ENCODE measurements at places on chromosomes 1 and 21. TPM values are rescaled to one million over a fixed set of nuclear protein-coding genes. Genes with fewer than 3 reads are reported as not detected.
A peak's percentile ranks its signal among the peaks of the same experiment; 100 is the strongest.

DNA sequence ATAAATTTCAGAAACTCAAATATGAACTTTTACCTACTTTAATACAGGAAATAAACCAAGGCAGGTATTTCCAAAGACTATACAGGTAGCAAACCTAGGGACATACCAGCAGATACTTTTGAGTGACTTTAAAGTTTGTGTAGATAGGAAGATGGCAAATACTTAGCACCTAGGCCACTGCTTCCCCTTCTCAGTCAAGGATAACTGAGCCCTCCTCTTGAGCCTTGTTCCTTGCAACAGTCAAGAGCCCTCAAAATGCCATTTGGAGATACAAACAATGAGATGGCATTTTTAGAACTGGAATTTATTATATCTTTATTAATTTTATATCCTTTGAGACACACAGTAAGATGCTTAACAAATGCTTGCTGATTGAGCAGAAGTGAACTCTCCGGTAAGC, 65.9 kb downstream of the LPGAT1 start:
- DNase-seq, result no peak

DNA sequence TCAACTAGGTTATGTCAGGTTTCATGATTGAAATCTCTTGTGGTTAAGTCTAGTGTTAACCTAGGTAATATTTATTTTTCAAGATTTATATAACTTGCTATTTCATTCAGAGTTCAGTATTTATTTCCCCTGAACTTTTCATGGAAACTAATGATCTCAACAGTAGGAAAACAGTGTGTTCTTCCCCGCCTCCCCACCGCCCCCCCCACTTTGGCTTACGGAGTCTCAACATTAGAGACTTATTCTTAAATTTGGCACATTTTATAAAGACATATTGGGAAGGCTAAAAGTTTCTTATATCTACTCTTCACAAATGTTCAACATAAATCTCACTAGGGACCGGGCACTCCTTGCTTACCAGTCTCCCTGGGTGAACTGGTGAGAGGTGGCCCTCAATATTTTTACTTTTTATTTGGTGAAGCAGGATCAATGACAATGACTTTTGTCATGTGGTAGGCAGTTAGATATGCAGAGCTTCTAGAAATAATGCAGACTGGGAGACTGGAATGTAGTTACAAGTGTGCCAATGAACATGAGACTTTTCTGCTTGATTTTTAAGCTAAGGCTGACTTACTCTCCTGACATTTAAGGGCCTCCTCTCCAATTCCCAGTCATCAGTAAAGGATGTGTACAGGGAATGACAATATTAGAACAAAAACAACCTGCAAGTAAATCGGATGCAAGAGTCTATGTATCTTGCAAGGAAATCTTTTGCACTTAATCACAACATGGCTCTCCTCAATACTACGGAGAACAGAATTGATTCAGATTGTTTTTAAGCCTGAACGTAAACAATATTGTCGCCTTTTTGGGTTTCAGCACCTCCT, 1.7 kb upstream of the MAN1A2 start:
- DNase-seq, result no peak

GRCh38 chr1:208222376-208223126, 21.6 kb downstream of the PLXNA2 start:
- DNase-seq, result no peak

GRCh38 chr1:66984491-66984890, 59.7 kb downstream of the MIER1 start:
- peak; percentile 23 for DNase-seq

- DNase-seq, result no peak
These were observed 79.6 kb downstream of the ATP1B1 start for GRCh38 chr1:169186106-169186505.

- no peak for DNase-seq
These were observed 259.4 kb upstream of the DAB1 start for GRCh38 chr1:57683037-57683942.

GRCh38 chr1:67752306-67752705, 67.3 kb downstream of the GADD45A start:
- no peak for DNase-seq

GRCh38 chr1:151511636-151512215, 539 bp downstream of the CGN start:
- no peak for DNase-seq

DNA sequence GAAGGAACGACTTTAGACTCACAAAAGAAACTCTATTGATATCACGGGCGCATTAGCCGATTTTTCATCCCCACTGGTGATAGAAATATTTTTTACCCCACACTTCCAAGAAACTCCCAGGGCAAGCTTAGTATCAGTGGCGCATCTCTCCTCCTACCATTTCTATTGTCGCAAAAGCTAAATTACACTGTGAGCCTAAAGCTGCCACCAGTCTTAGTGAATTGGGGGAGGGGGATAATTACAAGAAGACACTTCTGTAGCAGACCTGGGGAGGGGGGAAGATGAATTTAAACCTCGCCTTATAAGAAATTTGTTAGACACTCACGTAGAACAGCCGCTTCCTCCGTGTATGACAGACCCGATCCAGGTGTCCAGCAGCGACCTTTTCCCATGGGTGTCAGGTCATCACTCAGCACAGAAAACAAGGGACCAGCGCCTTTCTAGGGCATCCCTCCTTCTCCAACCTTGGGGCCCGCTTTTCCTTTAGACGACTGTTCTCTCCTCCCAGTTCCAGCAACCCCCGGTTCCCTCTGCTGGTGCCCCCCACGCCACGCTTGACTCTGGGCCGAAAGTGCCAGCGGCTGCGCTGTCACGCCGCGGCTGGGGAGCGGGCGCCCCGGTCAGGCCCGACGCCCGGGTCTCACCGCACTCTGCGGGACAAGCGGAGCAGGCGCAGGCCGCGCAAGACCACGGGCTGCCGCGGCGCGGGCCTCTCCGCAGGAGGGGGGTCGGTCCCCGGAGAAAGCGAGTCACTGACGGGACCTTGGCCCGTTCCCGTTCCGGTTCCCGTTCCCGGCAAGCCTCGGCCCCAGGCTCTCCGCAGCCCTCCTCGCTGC, 821 bp downstream of the PHC2 start:
- peak; percentile 9 for DNase-seq

GRCh38 chr1:225694151-225694603, 41.3 kb upstream of the ENAH start:
- peak; percentile 30 for DNase-seq

DNA sequence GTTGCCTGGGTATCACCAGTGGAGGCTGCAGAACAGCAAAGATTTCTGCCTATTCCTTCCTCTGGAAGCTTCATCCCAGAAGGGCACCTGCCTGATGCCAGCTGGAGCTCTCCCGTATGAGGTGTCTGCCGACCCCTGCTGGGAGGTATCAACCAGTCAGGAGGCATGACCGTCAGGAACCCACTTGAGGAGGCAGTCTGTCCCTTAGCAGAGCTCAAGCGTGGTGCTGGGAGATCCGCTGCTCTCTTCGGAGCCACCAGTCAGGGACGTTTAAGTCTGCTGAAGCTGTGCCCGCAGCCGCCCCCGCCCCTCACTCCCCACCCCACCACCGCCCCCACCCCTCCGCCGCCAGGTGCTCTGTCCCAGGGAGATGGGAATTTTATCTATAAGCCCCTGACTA, 23.1 kb upstream of the HFM1 start:
- DNase-seq, result no peak

DNA sequence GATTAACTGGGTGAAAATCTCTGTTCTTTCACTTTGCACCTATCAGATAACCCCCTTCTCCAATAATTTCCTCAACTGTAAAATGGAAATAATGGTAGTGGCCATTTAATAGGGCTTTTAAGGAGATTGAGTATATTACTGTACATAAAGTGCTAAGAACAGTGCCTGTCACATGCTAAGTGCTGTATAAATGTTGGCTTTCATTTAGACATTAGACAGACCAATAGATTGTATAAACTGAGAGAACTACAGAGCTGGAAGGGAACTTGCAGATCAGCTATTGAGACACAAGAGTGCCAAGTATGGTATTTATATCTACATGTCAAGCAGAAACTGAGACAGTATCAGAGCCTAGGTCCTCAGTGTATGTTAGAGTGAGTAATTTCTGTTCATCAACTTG, 934.7 kb downstream of the PLA2G4A start:
- no peak for DNase-seq

DNA sequence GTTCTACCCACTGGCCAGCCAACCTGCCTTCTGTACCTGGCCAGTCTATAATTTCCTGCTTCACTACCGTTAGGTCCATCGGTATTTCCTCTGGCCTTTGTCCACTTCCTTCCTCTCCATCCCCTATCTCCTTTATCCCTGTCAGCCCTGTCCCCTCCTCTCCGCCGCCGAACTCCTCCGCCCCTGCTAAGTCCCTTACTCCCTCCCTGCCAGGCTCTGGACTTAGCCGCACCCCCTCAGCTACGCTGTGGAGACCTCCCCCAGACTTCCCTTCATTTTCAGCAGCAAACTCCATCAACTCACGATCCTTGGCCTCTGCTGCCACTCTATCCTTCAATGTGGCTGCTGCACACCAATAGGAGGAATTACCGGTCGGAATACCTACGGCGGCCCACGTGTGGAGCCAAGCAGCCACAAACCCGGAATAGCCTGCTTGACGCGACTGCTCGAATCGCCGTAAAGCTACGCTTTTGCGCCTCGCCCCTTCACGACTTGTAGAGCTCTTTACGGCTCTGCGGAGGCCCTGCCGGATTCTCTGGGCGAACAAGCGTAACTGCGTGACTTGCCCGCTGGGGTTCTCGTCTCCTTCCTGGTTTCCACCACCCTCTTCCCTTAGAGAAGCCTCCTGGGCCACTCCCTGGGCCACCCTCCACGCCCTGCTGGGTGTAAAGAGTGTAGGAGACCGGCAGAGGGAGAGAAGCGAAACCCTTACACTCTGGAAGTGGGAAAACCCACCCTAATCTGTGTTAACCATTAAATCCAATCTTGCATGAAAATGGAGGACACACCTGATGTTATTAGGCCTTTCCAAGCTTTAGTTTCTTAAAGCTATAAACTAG, at the start of gene ZNHIT6:
Gene ZNHIT6 (minus strand): TSS at position 444 of the 839 bp plus-strand sequence. CDS start 149 bp downstream, at position 295.
- DNase-seq, result peak; percentile 98

GRCh38 chr1:231021540-231022031, 18.5 kb downstream of the FAM89A start:
- DNase-seq, result no peak

DNA sequence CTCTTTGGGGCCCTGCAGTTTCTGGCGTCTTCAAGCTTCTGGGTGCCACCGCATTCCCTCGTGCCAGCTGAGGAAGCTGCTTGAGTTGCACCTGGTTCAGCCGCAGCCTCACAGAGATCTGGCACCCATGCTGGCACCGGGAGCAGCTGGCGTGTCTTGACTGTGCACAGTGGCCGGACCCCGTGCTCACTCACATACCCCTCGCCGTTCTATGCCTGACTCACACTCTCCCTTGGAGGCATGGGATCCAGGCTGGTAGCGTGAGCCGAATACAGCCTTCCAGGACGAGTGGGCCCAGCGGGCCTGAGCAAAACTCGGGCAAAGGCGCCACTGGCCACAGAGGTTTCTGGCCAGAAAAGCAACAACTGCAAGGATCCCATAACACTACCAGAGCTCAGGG, 8.6 kb upstream of the MTR start:
- DNase-seq, result no peak

DNA sequence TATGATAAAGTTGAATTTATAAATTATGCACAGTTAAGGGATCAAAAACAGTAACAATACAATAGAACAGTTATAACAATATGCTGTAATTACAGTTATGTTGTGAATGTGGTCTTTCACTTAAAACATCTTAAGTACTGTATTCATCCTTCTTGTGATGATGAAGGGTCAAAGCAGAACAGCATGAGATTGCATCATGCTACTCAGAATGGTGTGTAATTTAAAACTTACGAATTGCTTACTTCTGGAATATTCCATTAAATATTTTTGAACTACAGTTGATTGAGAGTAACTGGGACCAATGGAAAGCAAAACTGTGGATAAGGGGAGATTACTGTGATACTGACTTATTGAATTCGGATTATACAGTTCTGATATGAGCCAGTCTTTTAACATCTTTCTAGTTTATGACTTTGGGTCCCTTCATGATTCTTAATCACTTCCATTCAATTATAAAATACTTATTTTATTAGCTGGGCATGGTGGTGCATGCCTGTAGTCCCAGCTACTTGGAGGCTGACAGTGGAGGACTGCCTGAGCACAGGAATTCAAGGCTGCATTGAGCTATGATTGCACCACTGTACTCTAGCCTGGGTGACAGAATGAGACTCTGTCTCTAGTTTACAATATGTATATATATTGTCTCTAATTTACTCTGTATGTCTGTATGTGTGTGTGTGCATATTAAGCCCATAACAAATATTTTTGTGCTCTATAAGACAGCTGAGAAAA, 43.2 kb downstream of the ATP1B1 start:
- no peak for DNase-seq

DNA sequence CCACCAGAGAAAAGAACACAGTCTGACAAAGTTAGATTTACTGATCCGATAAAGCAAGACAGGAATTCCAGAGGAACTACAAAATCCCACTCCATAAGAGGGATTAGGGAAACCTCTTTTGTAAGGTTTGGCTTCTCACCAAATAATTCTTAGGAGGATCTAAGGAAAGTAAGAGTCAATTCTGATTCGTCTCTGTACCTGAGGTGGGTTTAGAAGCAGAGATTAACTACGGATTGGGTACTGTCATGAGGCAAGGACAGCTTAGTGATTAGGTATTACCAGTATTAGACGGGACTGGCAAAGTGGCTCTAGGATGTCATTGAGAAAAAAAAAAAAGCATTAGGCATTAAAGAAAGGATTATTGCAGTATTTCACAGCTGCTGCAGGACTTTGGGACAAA, 371.7 kb upstream of the BRINP3 start:
- no peak for DNase-seq

- no peak for DNase-seq
These were observed 207.1 kb downstream of the RYR2 start for GRCh38 chr1:237249120-237249519.

- DNase-seq, result no peak
These were observed 46.4 kb downstream of the TOR1AIP2 start for GRCh38 chr1:179831225-179831624.

DNA sequence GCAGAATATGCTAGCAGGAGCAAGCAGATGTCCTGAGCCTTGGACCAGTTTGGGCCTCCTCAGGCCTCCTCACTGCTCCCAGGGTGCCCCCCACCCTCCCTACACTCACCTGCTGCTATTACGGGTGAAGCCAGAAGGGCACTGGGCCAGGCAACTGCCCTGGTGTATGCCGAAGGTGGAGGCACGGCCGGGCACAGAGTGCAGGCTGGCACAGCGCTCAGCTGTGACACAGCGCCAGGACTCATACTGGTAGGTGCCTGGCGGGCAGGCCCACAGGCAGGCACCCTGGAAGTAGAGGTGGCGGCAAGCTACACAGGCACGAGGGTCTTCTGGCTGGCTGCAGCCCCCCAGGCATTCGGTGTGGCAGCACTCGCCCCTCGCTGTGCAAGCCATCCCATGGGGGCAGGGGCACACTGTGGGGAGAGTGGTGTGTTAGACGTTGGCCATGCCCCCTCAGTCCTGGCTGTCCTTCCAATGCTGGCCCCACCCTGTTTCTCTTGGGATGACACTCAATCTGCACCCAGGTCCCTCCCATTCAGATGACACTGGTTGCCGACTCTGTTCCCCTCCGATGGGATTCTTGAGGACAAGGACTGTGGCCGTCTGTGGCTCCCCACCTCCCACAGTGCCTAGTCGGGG, 7.0 kb downstream of the INSRR start:
- no peak for DNase-seq

IPO13 gene
- 21.3 TPM for total RNA-seq

KCND3 gene
- not detected for total RNA-seq

LAMB3 gene
- 77.3 TPM for total RNA-seq

TMEM79 gene
- 1.4 TPM for total RNA-seq

PBX1 gene
- total RNA-seq, result 3.1 TPM

NKAIN1 gene
- 0.54 TPM for total RNA-seq

All from Caki2 (cell line).